Activated T-cell treated with anti-CD3 and anti-CD28 coated beads, Interleukin-2, amount 50 U/mL, for 72 hours (primary cell): ENCODE measurements at places on chromosomes 11 and 22. TPM values are rescaled to one million over a fixed set of nuclear protein-coding genes. Genes with fewer than 3 reads are reported as not detected.

C1QTNF4 gene
- total RNA-seq, result 0.19 TPM

DNA sequence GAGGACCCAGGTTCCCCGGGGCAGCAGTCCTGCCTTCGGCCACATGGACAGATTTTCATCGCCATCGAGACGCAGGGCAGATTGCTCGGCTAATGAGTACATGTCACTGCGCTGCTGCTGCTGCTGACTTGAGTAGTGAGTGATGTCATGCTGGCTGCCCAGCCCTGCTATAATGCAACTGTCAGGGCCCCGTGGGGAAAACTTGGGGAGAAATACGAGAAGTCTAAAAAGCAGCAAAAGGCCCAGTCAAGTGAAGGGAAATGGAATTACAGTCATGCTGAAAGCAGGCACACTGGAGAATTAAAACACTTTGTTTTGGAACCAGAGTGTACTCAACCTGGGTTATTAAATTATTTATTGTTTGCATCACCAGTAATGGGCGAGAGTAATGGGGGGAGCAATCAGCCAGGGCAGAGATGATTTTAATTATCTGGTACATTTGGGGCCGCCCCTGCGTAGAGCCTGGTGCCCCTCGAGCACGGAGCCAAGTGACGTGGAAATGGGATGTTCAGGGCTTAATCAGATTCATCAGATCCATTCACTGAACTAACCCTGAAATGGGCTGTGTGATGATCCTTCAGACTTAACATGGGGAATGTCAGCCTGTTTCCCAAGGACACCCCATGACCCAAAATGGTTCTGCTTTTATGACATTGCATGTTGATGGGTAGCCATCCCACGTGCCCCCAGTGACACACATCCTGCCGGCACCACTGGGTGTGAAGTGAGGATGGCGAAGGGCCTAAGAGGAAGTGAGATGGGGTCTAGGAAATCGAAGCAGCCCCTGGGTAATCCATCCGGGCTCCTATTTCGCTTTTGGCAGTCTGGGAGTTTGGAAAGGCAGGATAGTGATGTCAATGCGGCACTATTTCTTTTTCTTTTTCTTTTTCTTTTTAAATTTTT is 241.6 kb upstream of the CADM1 start:
- DNase-seq, result no peak
- no peaks in the 10 kb centered on the region for H3K27me3 ChIP-seq
- H3K4me3 ChIP-seq, result no peak overlapping the region
- no peak overlapping the region for H3K27ac ChIP-seq
- H3K36me3 ChIP-seq, result no peaks in the 10 kb centered on the region

- no peaks in the 10 kb centered on the region for H3K27me3 ChIP-seq
- no peak overlapping the region for H3K27ac ChIP-seq
- no peaks in the 10 kb centered on the region for H3K36me3 ChIP-seq
- no peak overlapping the region for H3K4me3 ChIP-seq
- H3K4me1 ChIP-seq, result peaks cover 37% of the 10 kb centered on the region
Observed at GRCh38 chr22:26436903-26437515, 7.9 kb downstream of the ASPHD2 start.

GRCh38 chr22:42994917-42995562 is 19.9 kb downstream of the PACSIN2 start:
- H3K4me1 ChIP-seq, result peaks cover 32% of the 10 kb centered on the region
- H3K36me3 ChIP-seq, result no peaks in the 10 kb centered on the region
- H3K27me3 ChIP-seq, result no peaks in the 10 kb centered on the region
- no peak for DNase-seq
- H3K27ac ChIP-seq, result no peak overlapping the region

GRCh38 chr11:60349990-60350389 is 22.9 kb downstream of the MS4A6E start:
- no peaks in the 10 kb centered on the region for H3K36me3 ChIP-seq
- DNase-seq, result no peak
- H3K4me1 ChIP-seq, result no peaks in the 10 kb centered on the region
- no peak overlapping the region for H3K27ac ChIP-seq
- H3K27me3 ChIP-seq, result peaks cover 39% of the 10 kb centered on the region
- no peak overlapping the region for H3K4me3 ChIP-seq

DNA sequence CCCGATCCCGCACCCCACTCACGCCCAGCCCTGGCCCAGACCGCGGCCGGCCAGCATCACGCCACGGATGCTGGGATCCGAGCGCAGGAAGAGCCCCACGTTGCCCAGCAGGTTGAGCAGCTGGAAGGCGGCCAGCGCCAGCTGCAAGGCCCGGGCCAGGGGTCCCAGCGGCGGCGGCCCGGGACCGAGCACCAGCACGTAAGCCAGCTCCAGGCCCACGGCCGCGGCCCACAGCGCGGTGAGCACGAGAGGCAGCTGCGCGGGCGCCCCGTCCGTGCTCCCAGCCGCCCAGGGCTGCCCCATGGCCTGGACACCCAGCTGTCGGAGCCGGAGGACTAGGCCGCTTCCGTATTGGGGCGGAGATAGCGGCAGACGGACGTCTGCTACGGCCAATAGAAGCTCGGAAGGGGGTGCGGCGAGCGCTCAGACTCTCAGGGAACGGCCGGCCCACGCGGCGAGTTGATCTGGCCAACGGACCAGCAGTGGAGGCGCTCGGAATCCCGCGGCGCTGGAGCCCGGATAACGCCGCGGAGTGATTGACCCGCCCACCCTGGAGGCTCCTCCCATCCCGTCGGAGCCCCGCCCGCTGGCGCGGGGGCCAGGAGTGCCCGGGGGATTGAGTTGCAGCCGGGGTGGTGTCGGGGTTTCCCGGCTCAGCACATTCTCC is at the start of gene ZDHHC24:
Gene ZDHHC24 (minus strand): TSS at position 348 of the 667 bp plus-strand sequence. CDS start 45 bp downstream, at position 303.
- H3K4me1 ChIP-seq, result peaks cover 36% of the 10 kb centered on the region
- peaks cover 5% of the 10 kb centered on the region for H3K36me3 ChIP-seq
- H3K4me3 ChIP-seq, result peak within 1 kb of the TSS; percentile 88

- no peaks in the 10 kb centered on the region for H3K4me1 ChIP-seq
- H3K27ac ChIP-seq, result no peak overlapping the region
- DNase-seq, result no peak
- no peaks in the 10 kb centered on the region for H3K27me3 ChIP-seq
Observed at GRCh38 chr22:46119729-46120419, 30.5 kb upstream of the PPARA start.

DNA sequence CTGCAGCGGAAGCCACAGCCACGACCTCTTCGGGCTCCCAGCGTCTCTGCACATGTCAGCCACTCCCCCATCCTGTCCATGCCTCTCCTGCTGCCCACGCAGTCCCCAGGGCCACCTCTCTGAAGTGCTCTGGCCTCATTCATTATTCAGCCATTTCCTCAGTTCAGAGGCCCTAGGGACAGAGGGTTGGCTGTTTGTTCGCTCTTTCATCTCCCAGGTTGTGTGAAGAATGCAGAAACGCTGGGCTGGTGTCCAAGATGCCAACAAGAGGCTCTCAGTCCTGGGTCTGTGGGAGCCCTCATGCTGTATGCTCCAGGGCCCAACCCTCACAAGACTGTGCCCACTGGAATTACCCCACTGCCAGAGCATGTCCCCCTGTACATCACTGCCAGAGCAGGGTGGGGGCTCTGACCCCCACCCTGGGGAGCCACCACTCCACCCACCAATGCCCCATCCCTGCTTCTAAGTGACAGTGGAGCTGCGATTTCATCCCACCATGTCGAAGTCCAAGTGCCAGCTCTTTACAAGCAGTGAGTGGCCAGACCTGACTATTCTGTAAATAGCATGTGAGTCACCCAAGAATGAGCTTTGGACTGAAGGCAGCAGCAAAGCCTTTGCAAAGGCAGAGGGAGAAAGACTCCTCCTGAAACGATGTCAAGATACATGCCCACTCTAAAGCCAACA is 209.6 kb downstream of the BUD13 start:
- H3K4me1 ChIP-seq, result no peaks in the 10 kb centered on the region
- H3K36me3 ChIP-seq, result no peaks in the 10 kb centered on the region
- H3K27ac ChIP-seq, result no peak overlapping the region
